SJSA1 (cell line): ENCODE measurements at places on chromosomes 16 and 17. TPM values are rescaled to one million over a fixed set of nuclear protein-coding genes. Genes with fewer than 3 reads are reported as not detected.

- H3K4me1 ChIP-seq = peaks cover 25% of the 10 kb centered on the region
- H3K27me3 ChIP-seq = no peaks in the 10 kb centered on the region
- H3K4me3 ChIP-seq = no peak overlapping the region
Measured at GRCh38 chr17:50259477-50260324, 14.6 kb upstream of the TMEM92 start.

DNA sequence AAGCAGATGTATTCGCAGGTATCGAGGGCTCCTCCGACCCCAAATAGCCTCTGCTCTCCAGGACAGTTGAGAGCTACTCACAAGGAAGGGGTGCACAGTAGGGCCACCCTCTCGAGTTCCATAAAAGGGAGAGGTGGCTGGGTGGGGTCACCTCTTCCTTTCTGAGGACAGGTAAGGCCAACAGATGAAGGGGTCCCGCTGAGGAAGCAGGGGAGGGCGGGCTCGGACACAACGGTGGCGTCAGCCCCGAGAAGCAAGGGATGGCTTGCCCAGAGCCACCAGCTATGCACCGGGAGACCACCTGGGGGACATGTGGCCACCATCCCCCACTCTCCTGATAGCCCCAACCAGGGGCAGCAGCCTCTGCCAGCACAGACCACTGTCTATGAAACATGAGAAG lies 15.1 kb upstream of the CYTH1 start:
- peaks cover 2% of the 10 kb centered on the region for H3K4me1 ChIP-seq
- DNase-seq = no peak
- H3K27ac ChIP-seq = no peak overlapping the region
- no peaks in the 10 kb centered on the region for H3K27me3 ChIP-seq

- H3K27ac ChIP-seq = no peak overlapping the region
- H3K27me3 ChIP-seq = 0 out of 2 replicates have a peak, but pooled peaks cover 2% of the 10 kb centered on the region
- no peak overlapping the region for H3K4me3 ChIP-seq
- peaks cover 6% of the 10 kb centered on the region for H3K4me1 ChIP-seq
- no peak for DNase-seq
Measured at GRCh38 chr17:40848583-40849235, 18.3 kb downstream of the KRT12 start.

DNA sequence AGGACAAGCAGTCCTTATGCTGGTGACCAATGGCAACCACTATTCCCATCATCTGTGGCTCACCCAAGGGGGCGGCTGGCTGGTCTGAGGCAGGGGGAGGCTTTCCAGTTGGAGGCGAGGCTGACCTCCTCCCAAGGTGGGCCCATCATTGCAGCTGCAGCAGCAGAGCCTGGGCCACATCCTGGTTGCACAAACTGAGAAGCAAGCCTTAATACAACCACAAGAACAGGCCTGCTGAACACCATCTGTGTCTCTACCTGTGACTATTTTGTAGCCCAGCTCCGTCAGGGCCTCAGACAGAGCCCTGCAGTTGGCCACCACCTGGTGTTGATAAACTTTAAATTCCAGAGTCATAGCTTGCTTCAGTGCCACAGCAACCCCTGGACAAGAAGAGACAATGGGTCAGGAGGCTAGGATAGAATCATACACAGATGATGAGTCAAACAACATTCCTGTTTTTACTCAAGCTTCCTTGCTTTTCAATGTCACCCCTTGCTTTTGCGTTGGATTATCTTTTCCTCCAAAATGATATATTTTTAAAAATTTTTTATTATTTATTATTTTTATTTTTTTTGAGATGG lies 17.9 kb downstream of the SMCR8 start:
- no peak overlapping the region for H3K4me3 ChIP-seq
- H3K27me3 ChIP-seq = no peaks in the 10 kb centered on the region
- H3K36me3 ChIP-seq = peaks cover 38% of the 10 kb centered on the region
- H3K27ac ChIP-seq = no peak overlapping the region
- H3K4me1 ChIP-seq = no peaks in the 10 kb centered on the region
- DNase-seq = no peak

DNA sequence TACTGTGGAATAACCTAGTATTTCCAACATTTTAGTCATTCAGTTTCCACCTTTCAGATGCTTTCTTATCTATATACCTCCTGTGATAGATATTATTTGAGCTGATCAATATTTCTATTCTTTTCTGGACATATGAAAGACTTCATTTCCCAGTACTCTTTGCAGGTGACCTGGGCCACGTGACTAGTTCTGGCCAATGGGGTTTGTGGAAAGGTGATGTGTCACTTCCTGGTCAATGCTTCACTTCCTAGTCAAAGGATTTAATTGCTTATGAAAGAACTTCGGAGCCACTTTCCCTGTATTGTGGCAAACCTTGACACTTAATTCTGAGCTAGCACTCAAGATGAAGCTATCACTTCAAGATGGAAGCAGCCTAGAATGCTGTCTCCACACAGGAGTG lies 248.9 kb upstream of the FOXF1 start:
- peak overlapping the region; percentile 98; the same call in 1 of the 2 replicates for H3K27ac ChIP-seq
- H3K4me1 ChIP-seq = peaks cover 56% of the 10 kb centered on the region
- H3K36me3 ChIP-seq = no peaks in the 10 kb centered on the region

DNA sequence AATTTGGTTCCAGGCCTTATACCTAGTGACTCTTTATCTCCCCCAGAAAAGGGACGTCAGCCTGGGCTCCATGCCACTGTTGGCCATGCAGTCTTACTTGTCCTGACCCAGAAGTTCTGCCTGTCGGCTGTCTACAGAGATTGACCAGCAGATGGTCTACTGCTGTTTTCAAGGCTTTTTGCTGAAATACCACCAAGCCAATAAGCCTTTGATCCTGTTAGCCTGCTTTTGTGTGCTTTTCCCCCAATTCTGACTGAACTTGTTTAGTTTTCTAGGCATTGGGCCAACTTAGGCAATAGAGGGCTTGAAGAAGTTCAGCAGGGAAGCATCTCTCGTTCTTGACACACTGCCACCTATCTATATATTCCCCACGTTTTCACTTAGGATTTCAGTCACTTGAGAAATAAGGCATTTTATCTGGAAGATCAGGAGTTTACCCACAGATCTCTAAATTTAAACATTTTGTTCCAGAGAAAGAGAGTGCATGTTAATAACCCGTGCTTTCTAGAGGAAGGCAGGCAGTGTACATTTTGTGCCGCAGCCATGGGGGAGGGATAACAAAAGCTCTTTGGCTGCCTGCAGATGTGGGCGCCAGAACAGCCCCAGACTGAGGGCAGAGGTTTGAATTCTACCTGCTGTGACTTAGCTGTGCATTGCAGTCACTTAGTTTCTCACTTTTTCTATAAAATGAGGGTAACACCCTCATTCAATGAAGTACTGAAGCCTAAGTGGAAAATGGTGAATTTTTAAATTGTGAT lies 12.3 kb upstream of the CARMIL2 start:
- no peak overlapping the region for H3K4me3 ChIP-seq
- H3K27me3 ChIP-seq = no peaks in the 10 kb centered on the region
- peaks cover 80% of the 10 kb centered on the region for H3K36me3 ChIP-seq

The SLC5A11 gene
- 0.16 TPM in 1 of 2 replicates, not detected in the other for total RNA-seq

The ZFPM1 gene
- total RNA-seq = 0.38 and 0.92 TPM in 2 replicates

The KRT17 gene
- 3,176 and 3,345 TPM in 2 replicates for total RNA-seq
